SHP77 treated with DMSO at 0.1 percent for 48 hours (cell line): ENCODE measurements at places on chromosomes 4 and X.

GRCh38 chr4:184292877-184293276 is 75.2 kb upstream of the ENPP6 start:
- no peak for DNase-seq

GRCh38 chr4:102564399-102565059 is 63.4 kb downstream of the NFKB1 start:
- no peak for DNase-seq

- DNase-seq = no peak
Observed at GRCh38 chr4:26854701-26855100, 5.9 kb upstream of the STIM2 start.

DNA sequence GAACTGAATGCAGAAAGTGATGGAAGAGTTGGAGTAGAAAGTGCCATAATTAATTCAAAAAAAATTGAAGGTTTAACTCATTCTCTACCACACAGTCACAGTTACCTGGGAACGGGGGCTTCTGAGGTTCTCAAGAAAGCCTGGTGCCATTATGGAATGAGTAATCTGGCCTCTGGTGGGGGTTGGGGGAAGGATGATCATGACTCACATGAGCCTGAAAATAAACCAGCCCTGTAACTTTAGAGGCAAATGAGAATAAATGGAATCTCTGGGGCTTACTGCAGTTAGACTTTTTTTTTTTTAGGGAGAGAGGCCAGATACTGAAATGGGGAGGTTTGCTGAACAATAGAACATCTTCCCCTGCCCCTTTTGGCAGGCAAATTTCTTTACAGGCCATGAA is 55.3 kb downstream of the SOD3 start:
- no peak for DNase-seq

GRCh38 chrX:113400193-113400704 is 559.6 kb upstream of the AMOT start:
- DNase-seq = no peak

- DNase-seq = no peak
Observed at GRCh38 chr4:170698334-170698733, 608.6 kb upstream of the AADAT start.
